NCI-H1694 treated with DMSO at 0.1 percent for 48 hours (cell line): ENCODE measurements at places on chromosomes 3 and 15.

DNA sequence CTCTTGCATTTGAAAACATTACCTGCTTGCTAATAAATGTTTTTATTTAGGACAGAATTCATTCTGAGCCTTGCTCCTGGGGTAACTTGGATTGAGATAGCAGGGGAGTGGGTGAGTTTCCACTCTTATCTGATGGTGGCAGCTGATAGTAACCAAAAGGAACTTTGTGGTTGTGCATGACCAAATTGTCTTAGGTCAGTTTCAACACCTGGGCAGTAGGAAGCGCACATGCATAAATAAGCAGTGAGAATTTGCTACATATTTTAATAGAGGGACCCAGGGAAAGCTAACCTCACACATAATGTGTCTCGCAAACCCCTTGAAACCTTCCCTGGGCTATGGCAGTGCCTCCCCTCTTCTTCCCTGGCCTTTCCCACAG is 65.4 kb upstream of the XCR1 start:
- DNase-seq = no peak

GRCh38 chr15:38134252-38134651 is 118.4 kb upstream of the SPRED1 start:
- no peak for DNase-seq

DNA sequence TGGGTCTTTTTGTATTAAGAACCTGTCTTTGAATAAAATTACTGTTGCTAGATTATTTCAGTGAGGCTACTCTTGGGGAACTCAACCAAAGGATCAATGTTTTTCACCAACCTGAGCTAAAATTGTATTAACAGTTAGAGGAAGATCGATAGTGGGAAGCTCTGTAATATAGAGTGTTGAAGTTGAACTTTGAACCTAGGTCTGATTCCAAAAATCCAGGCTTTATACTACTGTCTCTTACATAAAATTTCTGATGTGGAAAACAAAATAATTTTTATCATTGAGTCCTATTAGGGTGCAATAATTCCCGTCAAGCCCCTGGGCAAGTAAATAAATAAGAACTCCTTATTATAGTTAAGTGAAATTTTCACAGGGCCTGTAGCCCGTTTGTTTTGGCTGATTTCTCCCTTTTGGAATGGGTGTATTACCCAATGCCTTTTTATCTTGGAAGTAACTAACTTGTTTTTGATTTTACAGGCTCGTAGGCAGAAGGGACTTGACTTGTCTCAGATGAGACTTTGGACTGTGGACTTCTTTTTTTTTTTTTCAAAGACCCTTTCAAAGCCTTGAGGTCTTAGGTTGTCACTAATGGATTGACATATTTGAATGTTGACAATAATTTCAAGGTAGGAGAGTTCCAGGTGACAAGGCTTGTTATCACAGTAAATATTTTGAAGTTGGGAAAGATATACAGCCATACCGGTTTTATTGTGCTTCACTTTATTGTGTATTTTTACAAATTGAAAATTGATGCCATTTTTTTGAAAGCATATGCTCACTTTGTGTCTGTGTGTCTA is 276.1 kb downstream of the NFKBIZ start:
- no peak for DNase-seq

GRCh38 chr3:121574449-121574848 is 6.7 kb downstream of the ARGFX start:
- no peak for DNase-seq

- DNase-seq = no peak
Measured at GRCh38 chr15:40456299-40456712, 14.5 kb upstream of the CHST14 start.

GRCh38 chr15:32861761-32862160 is 144.0 kb downstream of the GREM1 start:
- DNase-seq = no peak

GRCh38 chr3:96200897-96201296 is 613.5 kb upstream of the EPHA6 start:
- DNase-seq = no peak

DNA sequence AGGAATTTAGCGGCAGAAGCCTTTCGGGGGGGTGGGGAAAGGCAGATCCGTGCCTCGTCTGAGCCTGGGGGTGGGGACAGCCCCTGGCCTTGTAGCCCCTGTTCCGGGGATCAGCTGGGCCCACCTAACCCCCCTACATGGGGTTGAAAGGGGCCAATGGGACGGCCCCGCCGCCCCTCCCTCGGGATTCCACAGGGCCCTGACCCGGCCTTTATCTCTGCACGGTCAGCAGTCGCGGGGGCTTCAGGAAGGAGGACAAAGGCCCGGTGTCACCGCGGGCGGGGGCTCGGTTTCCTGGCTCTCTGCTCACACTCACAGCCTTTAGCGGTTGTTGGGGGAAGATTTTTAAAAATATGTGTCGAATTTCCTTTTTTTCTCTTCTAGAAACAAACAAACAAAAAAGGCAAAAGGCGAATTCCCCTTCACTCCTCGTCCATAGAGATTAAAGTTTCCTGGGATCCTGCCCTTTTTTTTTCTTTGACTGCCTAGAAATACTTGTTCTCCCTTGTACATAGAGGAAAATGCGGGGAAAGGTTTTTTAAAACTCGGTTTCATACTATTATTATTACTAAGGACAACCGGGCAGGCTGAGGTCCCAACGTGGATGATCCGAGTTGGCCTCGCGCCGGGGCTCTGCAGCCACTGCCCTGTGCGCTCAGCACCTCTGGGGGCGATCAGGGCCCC is 7.9 kb downstream of the FOXL2 start:
- no peak for DNase-seq

GRCh38 chr3:83765956-83766355 is 1192.8 kb upstream of the CADM2 start:
- no peak for DNase-seq

DNA sequence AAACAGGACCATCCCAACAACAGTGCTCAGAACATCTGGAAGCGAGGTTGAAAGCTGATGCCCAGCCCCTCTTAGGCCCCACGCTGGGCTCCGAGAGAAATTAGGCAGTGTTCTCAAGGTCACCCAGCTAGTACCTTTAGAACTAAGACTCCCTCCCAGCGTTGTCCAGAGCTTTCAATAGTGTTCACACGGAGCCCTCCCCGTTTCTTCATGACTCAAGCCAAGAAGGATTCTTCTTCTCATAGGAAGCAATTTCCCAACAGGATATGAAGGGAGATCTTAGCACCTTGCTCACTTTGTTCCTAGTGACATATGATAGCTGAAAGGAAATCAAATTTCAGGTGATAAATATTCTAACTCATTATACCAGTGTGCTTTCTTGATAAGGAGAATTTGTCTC is 244.2 kb upstream of the ST8SIA2 start:
- DNase-seq = no peak

DNA sequence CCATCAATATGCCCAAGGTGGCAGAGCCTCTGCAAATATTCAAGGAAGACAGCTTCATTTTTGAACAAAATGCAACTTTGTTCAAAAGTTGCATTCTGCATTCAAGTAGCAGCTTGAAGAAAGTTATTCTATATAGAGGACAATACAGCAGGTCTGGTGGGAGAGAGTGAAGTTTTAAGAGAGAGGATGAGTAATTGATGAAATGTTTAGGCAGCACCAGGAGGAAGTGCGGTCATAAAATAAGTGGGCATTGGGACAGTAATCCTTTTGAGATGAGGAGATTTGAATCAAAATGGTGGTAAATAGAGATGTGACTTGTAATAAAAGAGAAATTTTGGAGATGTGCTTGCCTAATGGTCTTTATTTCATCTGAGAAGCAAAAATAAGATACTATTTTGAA is 607.3 kb upstream of the ZNF385D start:
- DNase-seq = no peak

GRCh38 chr15:73926219-73927002 is at the start of gene LOXL1:
TSS of gene LOXL1 (plus strand) at chr15:73926462. CDS start at chr15:73926784, 322 bp downstream.
- DNase-seq = no peak

DNA sequence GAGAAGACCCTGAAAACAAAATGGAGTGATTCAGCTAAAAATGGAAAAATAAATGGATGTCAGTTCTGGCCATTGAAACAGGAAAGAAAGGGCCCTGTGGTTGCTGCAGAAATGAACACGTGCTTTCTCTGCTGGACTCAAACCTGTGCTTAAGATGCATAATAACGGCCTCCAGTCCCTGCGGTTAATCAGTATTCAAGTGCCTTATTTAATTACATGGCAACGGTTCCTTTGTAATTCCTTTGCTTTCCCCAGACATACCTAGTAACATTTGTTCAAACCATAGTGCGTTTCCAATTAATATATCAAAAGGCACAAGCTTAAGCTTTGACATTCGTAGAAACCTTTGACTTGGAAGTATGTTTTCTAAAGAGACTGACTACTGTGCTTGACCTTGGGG is 428.3 kb downstream of the GABRG3 start:
- DNase-seq = no peak

GRCh38 chr3:127632035-127632820 is 3.2 kb downstream of the PODXL2 start:
- peak; percentile 15 for DNase-seq

GRCh38 chr3:119240101-119240590 is 532 bp downstream of the B4GALT4 start:
- DNase-seq = peak; percentile 7

DNA sequence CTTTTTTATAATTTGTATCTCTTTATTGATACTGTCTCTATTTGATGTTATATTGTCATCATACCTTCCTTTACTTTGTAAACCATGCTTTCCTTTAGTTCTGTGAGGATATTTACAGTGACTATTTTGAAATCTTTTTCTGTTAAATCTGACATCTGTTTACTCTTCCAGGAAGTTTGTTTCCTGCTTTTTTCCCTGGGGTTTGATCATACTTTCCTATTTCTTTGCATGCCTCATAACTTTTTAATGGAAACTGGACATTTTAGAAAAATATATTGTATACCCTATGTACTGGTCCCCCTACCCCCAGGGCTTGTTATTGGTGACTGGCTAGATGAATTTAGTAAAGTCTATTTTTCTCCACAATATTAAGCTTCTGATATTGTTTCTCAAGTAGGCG is 115.1 kb downstream of the C3orf70 start:
- DNase-seq = no peak

DNA sequence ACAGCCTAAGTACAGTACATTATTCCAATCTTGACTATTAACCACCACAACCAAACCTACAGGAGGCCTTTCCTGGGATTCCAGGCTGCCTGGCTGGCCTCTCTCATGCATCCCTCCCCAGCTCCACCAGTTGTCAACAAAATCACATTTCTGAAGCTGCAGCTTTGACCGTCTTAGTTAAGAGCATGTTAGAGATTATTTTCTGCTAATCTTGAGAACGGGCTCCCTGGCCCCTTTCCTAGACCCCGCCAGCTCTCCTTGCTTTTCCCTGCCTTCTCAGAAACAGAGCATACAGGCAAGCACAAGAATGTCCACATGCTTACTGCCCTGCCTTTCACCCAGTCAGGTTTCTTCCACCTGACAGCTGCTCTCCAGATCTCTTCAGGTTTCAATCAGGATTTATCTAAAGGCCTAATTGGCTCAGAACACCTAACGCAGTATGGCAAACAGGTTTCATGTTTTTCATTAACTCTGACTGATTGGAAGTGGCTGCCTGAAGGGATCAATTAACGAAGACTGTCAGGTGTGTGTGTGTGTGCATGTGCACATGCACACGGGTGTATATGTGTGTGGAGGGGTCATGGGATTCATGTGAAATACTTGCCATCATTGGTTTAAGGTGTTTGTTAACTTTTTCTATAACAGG is 12.3 kb downstream of the KY start:
- no peak for DNase-seq

GRCh38 chr15:29115093-29115991 is 154.3 kb downstream of the NSMCE3 start:
- no peak for DNase-seq

DNA sequence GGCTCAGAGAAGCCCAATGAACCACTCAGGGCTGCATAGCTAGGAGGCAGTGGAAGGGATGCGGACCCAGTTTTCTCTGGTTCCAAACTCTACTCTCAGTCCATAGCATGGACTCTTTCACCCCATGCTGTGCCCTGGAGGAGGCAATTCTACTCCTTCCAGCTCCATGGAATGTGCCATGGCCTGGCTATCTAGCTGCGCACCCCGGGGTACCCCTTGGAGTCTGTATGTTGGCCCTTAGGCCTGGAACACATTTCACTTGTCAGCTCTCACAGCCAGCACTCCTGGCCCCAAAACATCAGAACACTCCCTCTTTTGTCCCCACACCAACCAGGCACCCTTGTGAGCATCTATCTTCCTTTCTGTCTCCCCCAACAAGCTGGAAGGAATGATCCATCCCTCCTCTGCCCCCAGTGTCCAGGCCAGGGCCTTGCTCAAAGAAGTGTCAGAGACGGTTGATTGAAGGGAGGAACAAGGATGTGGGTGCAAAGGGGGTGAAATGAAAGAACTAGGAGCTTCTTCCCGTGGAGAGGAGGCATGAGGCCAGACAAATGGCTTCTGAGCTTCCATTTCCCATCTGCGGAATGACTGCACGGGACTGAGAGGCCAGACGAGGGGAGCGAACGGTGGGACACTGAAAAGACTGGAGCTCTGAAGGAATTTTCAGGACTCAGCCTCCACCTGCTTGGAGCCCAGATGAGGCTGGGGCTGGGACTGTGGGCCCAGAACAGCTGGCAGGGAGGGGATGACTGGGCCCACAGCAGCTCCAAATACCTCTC is 2.8 kb downstream of the PRSS50 start:
- no peak for DNase-seq

- no peak for DNase-seq
Measured at GRCh38 chr3:167203062-167203461, 177.0 kb downstream of the ZBBX start.

DNA sequence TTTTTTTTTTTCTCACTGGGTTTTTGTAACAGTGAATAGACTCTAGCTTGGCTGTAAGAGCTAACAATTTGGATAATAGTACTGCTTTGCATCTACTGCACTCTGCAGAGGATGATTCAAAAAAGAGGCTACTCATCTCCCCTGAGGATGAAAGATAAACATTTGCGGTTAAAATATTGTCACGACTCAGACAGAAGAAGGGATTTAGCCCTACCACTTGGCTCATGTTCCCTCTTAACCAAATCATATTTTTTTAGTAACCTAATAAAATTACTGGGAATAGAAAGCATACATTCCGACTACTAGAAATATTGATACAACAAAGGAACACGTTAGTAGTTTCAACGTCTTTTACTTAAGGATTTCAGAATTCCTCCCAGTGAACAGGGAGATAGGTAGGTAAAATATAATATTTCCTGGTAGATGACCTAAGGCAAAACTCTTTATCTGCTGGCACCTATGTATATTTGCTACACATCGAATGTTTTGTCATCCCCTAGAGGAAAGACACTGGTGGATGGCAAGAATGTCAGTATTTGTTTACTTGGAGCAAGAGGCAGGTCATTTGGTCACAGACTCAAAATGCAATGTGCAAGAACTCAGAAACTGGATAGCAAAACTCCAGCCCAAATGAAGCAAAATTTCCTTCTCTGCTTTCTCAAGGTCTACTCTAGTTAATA is 110.8 kb downstream of the GREM1 start:
- DNase-seq = no peak

DNA sequence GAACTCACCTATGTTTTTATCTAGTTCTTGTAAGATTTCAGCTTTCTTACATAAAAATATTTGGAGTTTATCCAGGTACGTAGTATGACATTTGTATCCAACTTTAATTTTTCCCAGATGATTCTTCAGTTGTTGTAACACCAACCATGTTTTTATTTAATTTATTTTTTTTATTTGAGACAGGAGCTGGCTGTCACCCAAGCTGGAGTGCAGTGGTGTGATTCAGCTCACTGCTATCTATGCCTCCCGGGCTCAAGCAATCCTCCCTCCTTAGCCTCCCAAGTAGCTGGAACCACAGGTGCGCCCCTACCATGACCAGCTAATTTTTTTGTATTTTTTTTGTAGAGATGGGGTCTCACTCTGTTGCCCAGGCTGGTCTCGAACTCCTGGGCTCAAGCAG is 6.6 kb downstream of the XYLB start:
- no peak for DNase-seq

GRCh38 chr15:96409215-96410138 is 79.0 kb downstream of the NR2F2 start:
- DNase-seq = no peak

- no peak for DNase-seq
Measured at GRCh38 chr3:64691051-64691450, 3.3 kb upstream of the ADAMTS9 start.
